ENCODE measurements at places on chromosomes 5 and 9.

- DNase-seq = no peak
These were observed 125.2 kb upstream of the SMIM23 start for GRCh38 chr5:171660434-171660833.

- no peak for DNase-seq
These were observed 250.3 kb downstream of the ZSWIM6 start for GRCh38 chr5:61582205-61582820.

GRCh38 chr5:62256161-62257019, 49.6 kb upstream of the KIF2A start:
- DNase-seq = no peak

GRCh38 chr5:68554571-68555279, 339.2 kb downstream of the PIK3R1 start:
- no peak for DNase-seq

- DNase-seq = no peak
These were observed 552.9 kb downstream of the PDE4D start for GRCh38 chr5:59340637-59341036.

- no peak for DNase-seq
These were observed 24.2 kb downstream of the LRRTM2 start for GRCh38 chr5:138850865-138851435.

DNA sequence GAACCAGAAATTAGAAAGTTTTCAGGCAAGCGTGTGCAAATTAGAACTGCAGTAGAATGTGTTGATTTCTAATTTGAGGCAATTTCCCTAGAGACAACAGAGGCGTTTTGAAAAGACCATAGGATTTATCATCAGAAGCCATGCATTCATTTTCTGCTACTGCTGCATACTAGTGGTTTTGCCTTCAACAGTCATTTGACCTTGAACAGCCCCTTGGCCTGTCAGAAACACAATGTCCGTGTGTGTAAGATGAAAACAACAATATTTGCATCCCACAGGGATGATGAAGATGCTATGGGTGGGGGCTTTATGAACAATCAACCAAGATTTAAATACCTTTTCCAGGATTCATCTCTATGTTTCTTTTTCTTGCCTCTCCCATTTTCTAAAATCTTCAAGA, 73.7 kb downstream of the PDE4D start:
- no peak for DNase-seq

DNA sequence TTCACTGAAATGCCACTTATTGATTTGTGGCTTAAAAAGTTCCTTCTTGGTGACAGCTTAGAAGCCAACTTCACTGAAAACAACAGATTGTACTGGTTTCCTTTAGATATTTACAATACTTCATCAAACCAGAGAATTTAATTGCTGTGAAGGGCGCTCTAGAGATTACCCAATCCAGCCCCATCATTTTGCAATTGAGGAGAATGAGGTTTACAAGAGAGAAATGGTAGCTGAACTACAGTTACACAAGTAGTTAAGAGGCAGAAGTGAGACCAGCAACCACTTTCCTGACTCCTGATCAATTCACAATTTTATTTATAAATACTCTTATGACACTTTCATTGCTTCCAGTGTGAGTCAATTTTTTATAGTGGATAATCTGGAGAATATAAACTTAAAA, 103.5 kb upstream of the APC start:
- no peak for DNase-seq

DNA sequence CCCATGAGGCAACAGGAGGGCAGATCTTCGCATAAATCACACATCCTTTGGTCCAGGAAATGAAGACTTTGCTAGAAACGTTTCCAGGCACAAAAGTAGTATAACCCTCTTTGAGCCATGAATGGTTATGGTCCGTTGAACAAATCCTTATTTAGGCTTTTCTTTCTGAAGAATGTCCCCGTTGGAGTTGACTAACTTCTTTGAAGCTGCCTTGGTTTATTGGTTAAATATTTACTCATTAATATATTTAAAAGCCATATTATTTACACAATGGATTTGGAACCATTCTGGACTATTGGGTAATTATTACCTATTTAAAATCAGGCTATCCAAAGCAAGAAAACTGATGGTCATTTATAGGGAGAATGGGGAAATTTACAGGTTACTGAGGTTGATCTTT, 347.6 kb upstream of the SLC30A5 start:
- no peak for DNase-seq

- peak; percentile 69 for DNase-seq
These were observed 53.5 kb upstream of the GARNL3 start for GRCh38 chr9:127210851-127211730.

DNA sequence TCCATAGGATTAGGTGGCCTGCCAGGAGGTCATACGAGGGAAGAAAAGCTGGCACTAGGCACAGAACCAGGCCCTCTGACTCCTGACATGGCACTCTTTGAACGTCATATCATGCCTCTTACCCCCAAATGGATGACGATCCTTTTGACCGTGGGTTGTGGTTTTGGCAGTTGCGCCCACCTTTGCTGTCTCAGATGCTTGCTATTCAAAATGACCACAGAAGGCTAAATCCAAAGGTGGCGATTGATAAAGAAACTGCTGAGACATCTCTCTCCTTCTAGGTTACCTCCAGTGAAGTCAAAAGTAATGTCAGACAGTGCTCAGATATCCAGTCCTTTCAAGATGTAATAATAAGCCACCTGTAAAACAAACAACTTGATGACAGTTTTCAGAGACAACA, 385.0 kb downstream of the EFNA5 start:
- no peak for DNase-seq

- peak; percentile 5 for DNase-seq
These were observed 483.4 kb downstream of the PLK2 start for GRCh38 chr5:57976506-57976905.

- no peak for DNase-seq
These were observed 163.4 kb downstream of the HSD17B3 start for GRCh38 chr9:96138616-96139015.

- DNase-seq = no peak
These were observed 51.4 kb upstream of the NRARP start for GRCh38 chr9:137353223-137354152.

DNA sequence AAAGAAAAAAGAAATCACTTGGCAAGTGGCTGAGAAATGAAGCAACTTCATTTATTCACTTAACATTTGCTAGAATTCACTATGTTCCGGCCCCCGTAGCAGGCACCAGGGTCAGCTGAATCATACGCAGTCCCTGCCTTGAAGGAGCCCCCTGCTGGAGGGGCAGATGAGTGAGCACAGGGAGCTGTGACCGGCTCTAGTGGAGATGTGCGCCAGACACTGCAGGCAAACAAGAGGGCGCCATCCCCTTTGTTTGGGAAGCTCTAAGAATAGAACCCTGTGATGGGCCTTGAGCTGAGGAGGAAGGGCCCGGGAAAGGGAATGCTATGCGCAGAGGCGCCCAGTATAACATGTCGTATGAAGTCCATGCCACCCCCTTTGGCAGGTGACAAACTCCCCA, 20.2 kb upstream of the RPL26L1 start:
- DNase-seq = peak; percentile 82

GRCh38 chr9:5388026-5388819, 48.5 kb upstream of the RLN1 start:
- peak; percentile 5 for DNase-seq

- DNase-seq = no peak
These were observed 822 bp upstream of the TNIP1 start for GRCh38 chr5:151081431-151082281.

- no peak for DNase-seq
These were observed 185.5 kb downstream of the RGS3 start for GRCh38 chr9:113649054-113649453.

- no peak for DNase-seq
These were observed 26.4 kb downstream of the NCS1 start for GRCh38 chr9:130198501-130199179.

- DNase-seq = no peak
These were observed 194.9 kb upstream of the WWC1 start for GRCh38 chr5:168096525-168096924.

GRCh38 chr9:123121457-123121856, 88.0 kb downstream of the GPR21 start:
- DNase-seq = no peak

DNA sequence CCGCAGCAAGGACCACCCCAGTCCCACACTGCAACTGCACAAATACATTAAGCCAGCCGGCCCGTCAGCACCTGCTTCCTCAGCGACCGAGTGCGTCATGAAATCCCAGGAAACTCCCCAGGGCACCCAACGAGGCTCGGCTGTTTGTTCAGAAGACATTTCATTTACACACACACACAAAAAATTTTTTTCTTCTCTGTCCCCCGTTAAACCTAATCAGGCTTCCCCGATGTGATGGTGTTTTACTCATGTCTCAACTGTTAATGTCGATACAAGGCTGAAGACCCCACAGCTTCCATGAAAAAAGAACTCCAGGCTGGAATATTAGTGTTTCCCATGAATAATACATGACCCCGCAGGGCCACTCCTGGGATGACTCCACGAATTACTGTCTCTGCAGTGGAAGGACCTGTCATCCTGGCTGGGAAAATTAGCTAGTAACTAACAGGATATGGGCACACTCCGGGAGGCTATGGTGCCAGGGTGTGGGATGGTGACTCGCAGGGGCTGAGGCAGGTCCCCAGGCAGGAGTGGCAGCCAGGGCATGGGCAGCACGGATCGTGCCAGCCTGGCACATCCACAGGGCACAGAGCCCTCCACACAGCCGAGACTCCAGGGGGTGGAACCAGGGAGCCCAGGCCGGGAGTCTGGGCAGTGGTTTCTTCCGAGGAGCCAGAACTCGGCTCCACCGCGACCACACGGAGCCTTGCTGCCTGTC, 102.4 kb downstream of the VAV2 start:
- DNase-seq = no peak

GRCh38 chr5:91998774-91999173, 615.7 kb upstream of the ARRDC3 start:
- DNase-seq = peak; percentile 18

DNA sequence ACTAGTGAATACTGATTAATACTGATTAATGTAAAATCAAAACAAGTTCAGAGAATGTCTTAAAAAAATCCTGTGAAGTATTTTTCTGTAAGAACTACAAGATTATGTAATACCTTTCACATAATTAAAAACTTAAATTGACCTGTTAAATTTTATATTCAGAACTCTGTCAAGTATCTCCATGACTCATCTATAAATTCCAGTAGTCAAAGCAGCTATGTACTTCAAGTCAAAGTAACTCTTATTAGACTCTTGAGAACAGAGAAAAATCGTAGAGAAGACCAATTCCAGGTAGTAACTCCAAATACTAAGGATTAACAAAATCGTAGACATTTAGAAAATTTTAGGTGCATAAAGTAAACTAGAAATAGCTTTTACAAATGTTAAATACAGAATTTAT, 77.1 kb downstream of the HOMER1 start:
- no peak for DNase-seq

DNA sequence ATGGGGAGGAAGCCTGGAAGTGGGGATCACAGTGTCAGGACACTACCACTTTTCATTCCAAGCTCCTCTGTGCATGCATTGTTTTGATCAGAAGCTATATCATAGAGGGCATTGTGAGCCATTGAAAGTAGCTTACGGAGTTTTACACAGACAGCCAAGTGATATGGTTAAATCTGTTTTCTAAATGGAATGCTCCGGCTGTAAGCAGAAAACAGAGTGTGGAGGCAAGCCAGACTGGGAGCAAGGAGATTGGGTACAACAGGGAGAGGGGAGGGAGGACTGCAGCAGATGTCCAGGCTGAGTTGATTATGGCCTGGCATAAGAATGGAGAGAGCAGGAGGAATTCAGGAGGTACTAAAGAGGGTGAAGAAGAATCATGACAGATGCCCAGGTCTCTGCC, 15.5 kb upstream of the SOWAHA start:
- no peak for DNase-seq

GRCh38 chr5:134758176-134758503, 439 bp upstream of the DDX46 start:
- DNase-seq = no peak

- peak; percentile 44 for DNase-seq
These were observed 383.3 kb downstream of the OSTF1 start for GRCh38 chr9:75471549-75472114.
